ENCODE measurements at places on chromosomes 6 and 20. TPM values are rescaled to one million over a fixed set of nuclear protein-coding genes. Genes with fewer than 3 reads are reported as not detected.

DNA sequence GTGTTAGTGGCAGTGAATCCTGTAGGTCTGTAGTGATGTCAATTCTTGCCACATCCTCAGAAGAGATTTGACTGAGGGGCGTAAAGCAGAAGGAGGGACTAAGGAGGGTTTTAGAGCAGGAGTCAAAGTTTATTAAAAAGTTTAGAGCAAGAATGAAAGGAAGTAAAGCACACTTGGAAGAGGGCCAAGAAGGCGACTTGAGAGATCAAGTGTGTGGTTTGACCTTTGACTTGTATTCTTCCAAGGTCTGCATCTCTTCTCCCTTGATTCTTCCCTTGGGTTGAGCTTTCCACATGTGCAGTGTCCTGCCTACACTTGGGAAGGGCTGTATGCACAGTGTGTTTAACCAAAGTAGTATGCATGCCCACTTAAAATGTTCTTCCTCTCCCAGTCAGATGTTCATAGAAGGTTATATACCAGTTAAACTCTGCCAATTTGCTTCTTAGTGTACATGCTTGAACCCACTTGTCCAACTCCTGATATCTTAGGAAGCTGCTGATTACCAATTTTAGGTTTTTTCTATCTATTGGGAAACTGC is 627.6 kb downstream of the MMUT start:
- H3K36me3 ChIP-seq, result no peaks in the 10 kb centered on the region
- H3K4me3 ChIP-seq, result no peak overlapping the region
- H3K27ac ChIP-seq, result no peak overlapping the region
- no peak for DNase-seq
- H3K4me1 ChIP-seq, result no peaks in the 10 kb centered on the region

DNA sequence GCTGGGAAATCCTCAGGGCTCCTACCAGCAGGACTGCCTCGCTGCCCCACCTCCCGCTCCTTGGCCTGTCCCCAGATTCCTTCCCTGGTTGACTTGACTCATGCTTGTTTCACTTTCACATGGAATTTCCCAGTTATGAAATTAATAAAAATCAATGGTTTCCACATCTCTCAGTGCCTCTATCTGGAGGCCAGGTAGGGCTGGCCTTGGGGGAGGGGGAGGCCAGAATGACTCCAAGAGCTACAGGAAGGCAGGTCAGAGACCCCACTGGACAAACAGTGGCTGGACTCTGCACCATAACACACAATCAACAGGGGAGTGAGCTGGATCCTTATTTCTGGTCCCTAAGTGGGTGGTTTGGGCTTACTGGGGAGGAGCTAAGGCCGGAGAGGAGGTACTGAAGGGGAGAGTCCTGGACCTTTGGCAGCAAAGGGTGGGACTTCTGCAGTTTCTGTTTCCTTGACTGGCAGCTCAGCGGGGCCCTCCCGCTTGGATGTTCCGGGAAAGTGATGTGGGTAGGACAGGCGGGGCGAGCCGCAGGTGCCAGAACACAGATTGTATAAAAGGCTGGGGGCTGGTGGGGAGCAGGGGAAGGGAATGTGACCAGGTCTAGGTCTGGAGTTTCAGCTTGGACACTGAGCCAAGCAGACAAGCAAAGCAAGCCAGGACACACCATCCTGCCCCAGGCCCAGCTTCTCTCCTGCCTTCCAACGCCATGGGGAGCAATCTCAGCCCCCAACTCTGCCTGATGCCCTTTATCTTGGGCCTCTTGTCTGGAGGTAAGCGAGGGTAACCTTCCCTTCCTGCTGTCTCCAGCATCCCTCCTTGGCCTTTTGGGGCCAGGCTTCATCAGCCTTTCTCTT is at the start of gene CFB:
CFB (plus strand) TSS at position 589 of the 863 bp plus-strand sequence; CDS start at position 716, 127 bp downstream.
- no peak for DNase-seq
- no peaks in the 10 kb centered on the region for H3K27me3 ChIP-seq
- H3K27ac ChIP-seq, result no peak within 1 kb of the TSS
- no peaks in the 10 kb centered on the region for H3K36me3 ChIP-seq

GRCh38 chr20:19758133-19758500 is at the start of gene RIN2:
TSS of gene RIN2 (plus strand) at chr20:19758258. CDS start at chr20:19889602, 131,344 bp downstream.
- H3K36me3 ChIP-seq, result no peaks in the 10 kb centered on the region
- peaks cover 26% of the 10 kb centered on the region for H3K27me3 ChIP-seq
- H3K4me1 ChIP-seq, result peaks cover 26% of the 10 kb centered on the region
- DNase-seq, result peak; percentile 48
- no peak within 1 kb of the TSS for H3K27ac ChIP-seq

- H3K4me1 ChIP-seq, result no peaks in the 10 kb centered on the region
- no peak overlapping the region for H3K4me3 ChIP-seq
- no peaks in the 10 kb centered on the region for H3K27me3 ChIP-seq
- H3K36me3 ChIP-seq, result no peaks in the 10 kb centered on the region
Measured at GRCh38 chr6:34982424-34982852, 93.4 kb downstream of the ANKS1A start.

GRCh38 chr6:41878961-41879405 is 16.2 kb downstream of the USP49 start:
- no peaks in the 10 kb centered on the region for H3K4me1 ChIP-seq
- H3K4me3 ChIP-seq, result no peak overlapping the region
- no peak overlapping the region for H3K27ac ChIP-seq
- H3K27me3 ChIP-seq, result no peaks in the 10 kb centered on the region
- no peaks in the 10 kb centered on the region for H3K36me3 ChIP-seq

DNA sequence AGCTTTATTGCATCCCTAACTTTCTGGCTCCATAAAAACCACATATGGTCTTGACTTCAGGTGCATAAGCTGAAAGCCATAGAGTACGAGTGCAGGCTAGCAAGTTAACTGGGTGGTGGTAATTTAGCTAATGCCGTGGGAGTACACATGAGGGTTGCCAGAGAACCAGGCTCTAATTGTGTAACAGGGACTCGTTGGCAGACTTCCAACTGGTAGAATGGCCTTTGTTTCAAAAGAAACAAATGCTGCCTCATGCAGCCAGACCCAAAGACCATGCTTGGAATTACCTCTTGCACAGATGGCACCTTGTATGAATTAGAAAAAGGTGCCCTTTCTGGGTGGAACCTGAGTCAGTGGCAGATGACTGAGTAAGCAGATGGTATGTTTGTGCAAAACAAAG is 73.2 kb downstream of the LY86 start:
- no peak overlapping the region for H3K27ac ChIP-seq
- no peaks in the 10 kb centered on the region for H3K36me3 ChIP-seq
- no peaks in the 10 kb centered on the region for H3K27me3 ChIP-seq
- H3K4me1 ChIP-seq, result peaks cover 28% of the 10 kb centered on the region
- no peak for DNase-seq

Gene BPIFA1
- total RNA-seq, result not detected

Gene GSTA1
- not detected for total RNA-seq

Gene TMX4
- 62.9 TPM for total RNA-seq
